CD4-positive, alpha-beta T cell (primary cell): ENCODE measurements at places on chromosomes 16 and 17.
A peak's percentile ranks its signal among the peaks of the same experiment; 100 is the strongest.

GRCh38 chr16:24552705-24553246, 13.4 kb downstream of the RBBP6 start:
- DNase-seq, result no peak

GRCh38 chr17:74437702-74438101, 5.8 kb downstream of the GPRC5C start:
- no peak for DNase-seq

- no peak for DNase-seq
Measured at GRCh38 chr16:69413045-69413664, 11.3 kb upstream of the CYB5B start.

DNA sequence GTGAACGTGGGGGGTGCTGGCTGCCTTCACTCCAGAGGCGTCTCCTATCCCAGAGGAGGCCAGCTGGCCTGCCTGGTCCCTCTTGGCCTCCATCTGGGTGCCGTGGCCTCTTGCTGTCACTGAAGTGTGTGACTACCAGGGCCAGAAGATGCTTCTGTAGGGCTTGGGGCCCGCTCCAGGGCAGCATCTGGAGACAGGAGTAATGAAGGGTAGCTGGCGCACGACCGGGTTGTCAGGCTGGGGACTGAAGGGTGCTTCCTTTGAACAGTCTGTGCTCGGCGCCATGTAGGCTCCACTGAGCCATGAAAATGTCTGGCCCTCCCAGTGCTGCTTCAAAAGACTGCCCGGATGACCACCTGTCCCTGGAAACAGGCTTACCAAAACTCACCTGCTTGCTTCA, 31.3 kb downstream of the ASIC2 start:
- no peak for DNase-seq

DNA sequence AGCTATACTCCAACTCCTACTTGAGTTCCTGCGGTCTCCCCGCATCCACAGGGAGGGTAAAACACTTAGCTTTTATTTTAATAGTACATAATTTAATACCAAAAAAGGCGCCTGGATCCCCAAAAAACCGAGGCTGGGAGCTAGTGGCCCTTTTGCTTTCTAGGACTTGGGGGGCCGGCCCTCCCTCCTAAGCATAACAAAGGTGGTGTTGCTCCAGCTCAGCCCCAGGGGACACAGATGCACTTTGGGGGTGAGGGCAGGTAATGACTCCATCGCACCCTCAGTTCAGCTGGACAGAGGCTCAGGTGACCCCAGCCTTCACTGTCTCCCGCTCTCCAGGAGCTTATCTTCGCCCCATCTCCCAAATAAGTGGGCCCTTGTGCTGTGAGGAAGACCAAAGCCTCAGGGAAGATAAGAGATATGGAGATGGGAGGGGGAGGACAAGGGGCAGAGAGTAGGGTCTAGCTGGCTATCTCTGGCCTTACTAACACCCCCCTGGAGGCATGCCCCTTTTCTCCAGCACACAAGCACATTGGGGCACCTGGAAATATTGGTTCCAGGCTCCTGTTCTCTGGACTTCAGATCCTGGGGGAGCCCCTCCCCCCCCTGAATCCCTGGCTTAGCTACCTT, 2.8 kb upstream of the NHERF1 start:
- no peak for DNase-seq

- DNase-seq, result peak; percentile 41
Measured at GRCh38 chr17:21573961-21574610, 118.2 kb upstream of the KCNJ18 start.

DNA sequence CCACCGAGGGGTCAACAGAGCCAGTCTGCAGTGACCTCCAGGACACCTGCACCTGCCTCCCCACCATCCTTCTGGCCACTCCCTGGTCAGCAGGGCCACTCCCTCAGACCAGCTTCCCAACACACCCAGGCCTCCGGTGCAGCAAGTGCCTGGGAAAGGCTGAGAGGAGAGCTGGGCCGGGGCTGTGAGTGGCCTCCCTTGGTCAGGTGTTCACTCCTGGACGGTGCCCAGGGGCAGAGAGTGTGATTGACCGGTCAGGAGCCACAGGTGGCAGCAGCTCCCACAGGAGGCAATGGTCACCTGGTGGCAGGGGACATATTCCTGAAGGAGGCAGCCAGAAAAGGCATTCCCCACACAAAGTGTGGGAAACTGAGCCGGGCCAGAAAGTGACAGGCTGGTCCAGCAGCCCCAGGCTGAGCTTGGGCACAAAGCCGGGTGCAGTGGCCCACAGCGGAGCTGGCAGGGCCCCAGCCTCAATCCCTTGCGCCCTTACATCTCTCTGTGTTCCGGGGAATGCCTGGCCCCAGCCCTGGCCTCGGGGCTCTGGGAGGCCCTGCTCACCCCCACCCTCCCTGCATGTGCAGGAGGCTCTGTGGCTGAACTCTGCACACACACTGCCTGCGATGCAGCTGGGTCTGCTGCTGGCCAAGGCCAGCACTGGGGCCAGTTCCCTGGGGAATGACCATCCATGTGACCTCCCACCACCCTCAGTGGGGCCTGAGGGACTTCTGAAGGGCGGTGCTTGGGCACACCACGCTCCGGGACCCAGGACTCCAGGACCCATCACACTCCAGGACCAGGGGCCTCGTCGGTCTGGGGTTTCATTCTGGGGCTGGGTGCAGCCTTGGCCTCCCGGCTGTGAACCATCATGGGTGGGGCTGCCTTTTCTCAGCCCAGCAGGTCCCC, 1.2 kb upstream of the C17orf99 start:
- no peak for DNase-seq

DNA sequence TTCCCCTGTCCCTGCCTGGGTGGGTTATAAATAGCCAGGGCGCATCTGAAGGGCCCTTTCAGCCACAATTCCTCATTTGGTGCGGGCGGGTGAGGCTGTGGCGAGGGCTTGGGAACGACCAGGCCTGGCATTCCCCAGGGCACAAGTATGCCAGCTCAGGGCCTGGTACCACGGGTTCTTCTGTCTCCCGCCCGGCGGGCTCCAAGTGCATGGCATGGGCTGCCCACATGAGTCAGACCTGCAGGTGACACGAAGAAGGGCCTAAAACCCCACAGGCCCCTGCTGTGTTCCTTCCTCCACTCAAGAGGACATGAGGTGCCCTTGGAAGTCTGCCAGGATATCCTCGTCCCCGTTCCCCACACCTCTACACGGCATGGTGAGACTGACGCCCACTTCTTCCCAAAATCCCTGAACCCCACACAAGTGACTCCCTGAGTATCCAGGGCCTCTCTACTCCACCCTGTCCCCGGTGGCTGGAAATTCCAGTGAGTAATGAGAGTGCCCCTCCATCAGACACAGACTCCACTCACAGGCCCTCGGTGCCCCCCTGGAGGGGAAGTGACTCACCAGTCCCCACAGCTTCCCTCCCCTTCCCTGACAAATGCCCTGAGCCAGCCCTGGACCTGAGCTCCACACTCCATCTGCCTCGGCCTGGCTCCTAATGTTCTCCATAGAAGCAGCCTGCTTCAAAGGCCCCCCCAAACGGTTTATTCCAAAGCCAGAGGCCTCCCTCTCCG, 68.8 kb downstream of the ABR start:
- peak; percentile 26 for DNase-seq

GRCh38 chr16:20944861-20945574, 44.4 kb downstream of the LYRM1 start:
- peak; percentile 2 for DNase-seq

- no peak for DNase-seq
Measured at GRCh38 chr17:31721291-31722025, 137.6 kb downstream of the COPRS start.

DNA sequence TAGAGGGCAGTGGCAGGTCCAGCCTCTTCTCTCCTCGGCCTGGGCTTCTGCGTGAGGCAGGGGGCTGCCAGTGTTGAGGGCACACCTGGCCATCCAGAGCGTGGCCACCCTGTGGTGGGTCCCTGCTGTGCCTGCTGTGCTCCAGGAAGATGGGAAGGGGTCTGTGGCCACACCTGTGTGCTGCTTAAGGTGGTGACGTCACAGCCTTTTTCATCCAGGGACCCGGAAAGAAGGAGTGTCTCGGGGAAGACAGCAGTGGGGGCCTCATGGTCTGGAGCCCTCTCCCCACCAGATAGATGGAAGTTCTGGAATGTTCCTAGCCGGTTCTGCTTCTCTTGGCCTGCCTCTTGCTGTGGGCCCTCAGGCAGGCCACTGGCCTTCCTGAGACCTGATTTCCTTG, 36.5 kb downstream of the ACTG1 start:
- no peak for DNase-seq

DNA sequence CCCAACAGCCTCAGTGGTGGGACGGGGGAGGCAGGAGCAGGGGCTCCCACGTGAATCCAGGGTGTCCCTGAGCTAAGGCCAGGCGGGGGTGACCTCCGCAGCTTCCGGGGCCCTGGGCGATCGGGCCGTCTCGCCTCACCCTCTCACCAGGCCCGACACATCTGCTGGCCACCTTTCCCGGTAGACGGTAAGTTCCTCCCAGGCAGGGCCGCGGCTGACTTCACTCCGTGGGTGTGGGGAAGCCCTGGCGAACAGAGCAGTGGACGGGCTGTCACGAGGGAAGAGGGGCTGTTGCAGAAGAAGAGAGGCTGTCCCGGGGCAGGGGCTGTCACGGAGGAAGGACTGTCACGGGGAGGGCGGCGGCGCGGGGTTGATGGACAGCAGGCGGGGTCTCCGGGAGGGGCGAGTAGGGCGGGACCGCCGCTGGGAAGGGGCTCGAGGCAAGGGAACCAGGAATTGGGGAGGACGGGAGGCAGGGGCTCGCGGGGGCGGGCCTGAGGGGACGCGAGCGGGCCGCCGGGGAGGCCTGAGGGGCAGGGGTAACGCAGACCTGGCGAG, 498 bp downstream of the PKMYT1 start:
- no peak for DNase-seq

DNA sequence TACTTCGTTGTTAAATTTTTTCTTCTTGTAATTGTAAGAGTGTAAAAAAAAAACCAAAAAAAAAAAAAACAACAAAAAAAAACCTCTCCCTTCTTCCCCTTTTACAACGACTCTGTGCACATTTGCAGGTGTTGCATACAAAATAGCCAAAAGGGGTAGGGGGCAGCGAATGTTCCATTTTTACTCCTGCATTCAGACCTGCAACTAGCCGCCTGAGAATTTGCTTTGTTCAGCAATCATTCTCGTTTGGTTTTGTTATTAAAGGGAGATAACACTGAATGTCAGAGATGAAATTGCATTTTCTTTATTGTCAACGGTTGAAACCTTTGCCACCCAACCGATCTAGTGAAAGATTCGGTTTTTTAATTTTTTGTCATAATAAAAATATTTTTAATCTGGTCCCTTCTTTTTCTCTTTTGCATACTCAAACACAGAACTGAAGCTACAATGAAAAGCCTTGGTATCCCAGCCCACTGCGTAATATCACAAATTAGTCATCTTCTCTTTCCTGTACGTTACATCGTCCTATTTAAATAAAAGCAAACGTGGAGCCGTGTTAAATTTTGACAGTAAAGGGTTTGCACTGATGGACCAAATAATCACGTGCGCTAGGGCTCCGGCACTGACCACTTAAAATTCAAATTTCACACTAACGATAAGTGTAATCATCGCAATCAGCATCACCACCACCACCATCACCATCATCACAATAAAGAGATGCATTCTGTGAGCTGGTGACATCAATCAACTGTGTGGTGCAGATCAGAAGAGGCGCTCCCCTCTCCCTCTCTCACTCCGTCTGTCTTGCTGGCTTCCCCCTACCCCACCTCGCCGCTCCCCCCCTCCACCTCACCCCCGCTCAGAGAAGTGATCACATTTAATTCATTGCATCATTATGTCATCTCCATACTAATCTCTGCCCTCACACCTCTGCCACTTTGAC, 406.2 kb upstream of the PSMD7 start:
- no peak for DNase-seq

DNA sequence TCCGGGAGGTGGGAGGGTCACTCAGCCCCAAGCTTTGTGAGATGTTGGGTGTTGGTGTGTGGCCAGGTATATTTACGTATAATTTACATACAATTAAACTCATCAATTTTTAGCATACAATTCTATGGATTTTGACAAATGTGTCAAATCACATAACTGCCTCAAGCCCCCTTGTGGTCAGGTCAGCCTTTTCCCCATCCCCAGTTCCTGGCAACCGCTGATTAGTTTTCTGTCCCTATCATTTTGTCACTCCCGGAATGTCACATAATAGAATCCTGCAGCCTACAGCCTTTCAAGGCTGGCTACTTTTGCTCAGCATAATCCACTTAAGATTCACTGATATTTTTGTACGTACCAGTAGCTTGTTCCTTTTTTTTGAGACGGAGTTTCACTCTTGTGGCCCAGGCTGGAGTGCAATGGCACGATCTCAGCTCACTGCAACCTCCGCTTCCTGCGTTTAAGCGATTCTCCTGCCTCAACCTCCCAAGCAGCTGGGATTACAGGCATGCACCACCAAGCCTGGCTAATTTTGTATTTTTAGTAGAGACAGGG, 19.3 kb upstream of the RAI1 start:
- DNase-seq, result no peak

DNA sequence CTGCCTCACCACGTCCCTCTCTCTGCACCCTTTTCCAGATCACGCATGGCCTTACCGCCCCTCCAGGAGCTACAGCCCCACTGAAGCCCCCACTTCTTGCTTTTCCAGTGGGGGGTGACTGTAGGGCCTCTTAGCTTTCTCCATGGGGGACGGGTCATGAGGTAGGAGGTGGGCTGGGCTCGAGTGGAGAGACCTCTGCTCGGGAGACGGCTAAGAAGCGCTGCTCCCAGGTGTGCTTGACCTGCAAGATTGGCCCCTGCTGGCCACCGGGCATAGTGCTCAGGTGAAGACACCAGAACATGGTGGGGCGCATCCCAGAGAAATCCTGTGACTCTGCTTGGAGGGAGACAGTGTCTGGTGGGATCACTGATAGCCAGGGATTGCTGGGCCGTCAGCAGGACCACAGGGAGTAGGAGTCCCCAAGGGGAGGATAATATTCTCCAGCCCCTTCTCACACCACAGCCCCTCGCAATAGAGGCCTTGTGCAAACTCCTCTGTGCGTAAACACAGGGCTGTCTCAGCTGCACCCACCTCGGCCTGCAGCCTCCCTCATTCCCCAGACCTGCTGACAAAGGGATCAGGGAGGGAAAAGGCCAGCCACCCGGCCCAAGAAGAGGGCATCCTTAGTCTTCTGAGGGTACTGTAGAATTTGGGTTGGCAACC, 8.9 kb upstream of the GALK1 start:
- peak; percentile 44 for DNase-seq

GRCh38 chr17:56172517-56172982, 19.3 kb downstream of the ANKFN1 start:
- no peak for DNase-seq

GRCh38 chr17:57084802-57085447, at the start of gene AKAP1:
Gene AKAP1 (plus strand): TSS chr17:57085246. CDS start chr17:57105465, 20,219 bp downstream.
- DNase-seq, result peak; percentile 93
